ENCODE measurements at places on chromosomes 6 and 20.

DNA sequence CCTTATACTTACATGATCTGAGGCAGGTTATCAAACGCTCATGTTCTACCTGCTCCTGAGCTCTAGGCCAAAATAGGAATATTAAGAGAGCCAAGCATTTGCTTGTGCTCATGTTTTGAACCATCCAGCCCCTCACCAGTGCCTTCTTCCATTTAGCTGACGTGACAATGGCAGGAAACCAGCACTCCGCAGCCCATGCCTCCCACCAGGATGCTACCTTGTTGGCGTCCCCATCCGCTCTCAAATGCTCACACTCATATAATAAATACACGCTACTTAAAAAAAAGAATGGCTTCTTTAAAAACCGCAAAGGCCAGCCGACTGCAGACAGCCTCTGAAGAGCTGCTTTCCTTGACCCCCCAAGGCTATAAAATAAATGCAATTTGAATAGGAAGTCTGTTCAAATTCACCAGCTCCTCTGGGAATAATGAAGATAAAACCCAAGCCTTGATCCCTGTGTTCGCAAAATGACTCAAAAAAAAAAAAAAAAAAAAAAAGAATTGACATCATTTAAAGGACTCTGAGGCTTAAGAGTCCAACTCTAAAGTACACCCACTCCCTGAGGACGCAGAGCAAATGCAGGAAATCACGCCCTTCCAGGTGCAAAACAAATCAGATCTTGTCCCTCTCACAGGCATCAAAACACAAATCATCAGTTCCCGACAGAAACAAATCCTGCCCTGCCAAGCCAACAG, 29.0 kb downstream of the RNASET2 start:
- H3K4me3 ChIP-seq, result no peak overlapping the region
- H3K27me3 ChIP-seq, result no peaks in the 10 kb centered on the region
- H3K4me1 ChIP-seq, result peaks cover 4% of the 10 kb centered on the region
- H3K27ac ChIP-seq, result no peak overlapping the region
- no peak for DNase-seq

- H3K27ac ChIP-seq, result no peak overlapping the region
- H3K4me3 ChIP-seq, result no peak overlapping the region
- no peak for DNase-seq
- no peaks in the 10 kb centered on the region for H3K36me3 ChIP-seq
- H3K4me1 ChIP-seq, result no peaks in the 10 kb centered on the region
- H3K27me3 ChIP-seq, result no peaks in the 10 kb centered on the region
Observed at GRCh38 chr6:61894536-61894935, 391.5 kb downstream of the KHDRBS2 start.

DNA sequence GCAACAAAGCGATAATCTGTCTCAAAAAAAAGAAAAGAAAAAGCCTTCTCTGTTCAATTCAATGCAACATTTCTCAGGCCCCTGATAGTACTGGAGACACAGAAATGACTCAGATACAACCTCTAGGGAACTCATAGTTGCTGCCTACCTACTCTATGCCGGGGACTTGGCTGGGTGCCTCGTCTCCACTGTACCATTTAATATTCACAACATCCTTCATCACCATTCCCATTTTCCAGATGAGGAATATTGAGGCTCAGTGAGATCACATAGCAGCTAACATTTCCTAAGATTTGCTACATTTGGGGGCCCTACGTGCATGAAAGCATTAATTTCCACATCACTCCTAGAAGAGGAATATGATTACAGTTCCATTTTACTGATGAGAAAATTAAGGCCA, 7.5 kb downstream of the NOL4L start:
- DNase-seq, result no peak
- H3K36me3 ChIP-seq, result no peaks in the 10 kb centered on the region
- no peaks in the 10 kb centered on the region for H3K27me3 ChIP-seq
- H3K4me3 ChIP-seq, result no peak overlapping the region
- H3K27ac ChIP-seq, result no peak overlapping the region

- no peaks in the 10 kb centered on the region for H3K36me3 ChIP-seq
- H3K27ac ChIP-seq, result no peak overlapping the region
- no peaks in the 10 kb centered on the region for H3K4me1 ChIP-seq
- DNase-seq, result no peak
- peaks cover 12% of the 10 kb centered on the region for H3K27me3 ChIP-seq
Observed at GRCh38 chr6:139821676-139822223, 447.3 kb upstream of the CITED2 start.

DNA sequence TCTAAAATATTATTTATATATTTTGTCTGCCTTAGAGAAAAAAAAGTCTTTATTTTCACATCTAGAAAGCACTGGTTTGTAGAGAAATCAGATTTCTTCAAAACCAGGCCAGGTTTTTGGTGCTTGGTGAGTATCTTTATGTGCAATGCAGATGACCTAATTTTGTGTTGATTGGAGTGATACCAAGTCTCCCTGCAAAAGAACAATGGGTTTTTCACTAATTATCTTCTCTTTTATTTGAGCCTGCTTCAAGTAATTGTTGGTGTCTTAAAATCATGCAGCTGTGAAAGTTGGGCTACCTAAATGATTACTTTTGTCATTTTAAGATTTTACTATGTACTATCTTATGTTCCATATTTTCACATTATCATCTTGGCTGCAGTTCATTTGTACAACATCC, 874.7 kb downstream of the TFAP2A start:
- H3K27ac ChIP-seq, result no peak overlapping the region
- H3K36me3 ChIP-seq, result no peaks in the 10 kb centered on the region
- H3K4me3 ChIP-seq, result no peak overlapping the region

DNA sequence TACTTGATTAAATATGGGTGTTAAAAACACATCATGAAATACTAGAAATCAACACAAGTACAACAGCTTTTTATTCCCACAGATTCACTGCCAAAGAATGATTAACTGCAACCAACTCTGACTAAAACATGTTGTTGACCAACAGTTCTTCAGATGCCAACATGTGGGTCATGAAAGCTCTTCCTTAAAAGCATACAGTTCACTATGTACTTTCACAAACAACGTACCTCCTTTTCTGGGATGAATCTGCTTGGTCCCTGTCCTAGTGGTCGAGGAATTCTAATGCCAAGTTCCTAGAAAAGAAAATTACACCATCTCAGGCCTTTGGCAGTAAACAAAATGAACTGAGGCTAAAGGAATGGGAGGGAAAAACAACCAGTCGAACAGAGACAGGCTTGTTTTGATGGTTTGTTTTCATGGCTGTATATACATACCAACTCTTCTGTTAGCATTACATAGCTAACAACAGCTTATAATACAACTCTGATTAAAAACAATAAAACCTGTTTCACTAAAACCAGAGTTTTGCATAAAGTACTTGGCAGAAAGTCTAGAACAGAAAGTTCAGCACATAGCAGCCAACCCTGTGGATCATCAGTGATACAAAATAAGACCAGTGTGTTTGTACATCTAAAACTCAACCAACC, 92.5 kb downstream of the SESN1 start:
- peaks cover 28% of the 10 kb centered on the region for H3K4me1 ChIP-seq
- no peak for DNase-seq
- H3K27me3 ChIP-seq, result no peaks in the 10 kb centered on the region
- peaks cover 22% of the 10 kb centered on the region for H3K36me3 ChIP-seq
- H3K27ac ChIP-seq, result no peak overlapping the region

DNA sequence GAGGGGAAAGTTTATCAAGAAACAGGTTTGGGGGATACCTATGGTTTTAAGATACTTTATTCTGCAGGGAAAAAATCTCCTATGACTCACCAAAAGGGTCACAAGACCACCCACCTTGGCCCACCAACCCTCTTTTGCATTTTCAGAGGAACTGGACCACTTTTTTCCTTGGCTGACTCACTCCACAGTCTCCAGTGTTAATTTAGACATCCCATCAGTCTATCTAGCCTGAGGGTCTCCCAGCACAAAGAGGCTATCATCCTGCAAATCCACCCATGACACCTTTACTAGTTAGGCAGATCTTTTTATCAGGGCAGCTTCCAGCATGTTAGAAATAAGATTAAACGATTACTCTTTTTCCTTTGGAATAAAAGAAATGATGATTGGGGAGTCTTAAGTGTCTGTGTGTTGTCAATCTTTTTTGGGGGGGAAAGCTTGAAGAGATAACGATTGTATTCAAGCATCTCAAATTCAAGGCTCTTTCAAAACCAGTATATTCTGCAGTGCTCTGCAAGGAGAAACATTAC, 138.1 kb upstream of the RIN2 start:
- no peaks in the 10 kb centered on the region for H3K36me3 ChIP-seq
- no peak for DNase-seq
- H3K27me3 ChIP-seq, result peaks cover 2% of the 10 kb centered on the region
- no peak overlapping the region for H3K4me3 ChIP-seq
- no peaks in the 10 kb centered on the region for H3K4me1 ChIP-seq
- no peak overlapping the region for H3K27ac ChIP-seq

- H3K27me3 ChIP-seq, result no peaks in the 10 kb centered on the region
- H3K4me3 ChIP-seq, result no peak overlapping the region
- H3K36me3 ChIP-seq, result peaks cover 1% of the 10 kb centered on the region
- H3K27ac ChIP-seq, result no peak overlapping the region
Observed at GRCh38 chr6:169894377-169894960, 143.0 kb downstream of the ERMARD start.

DNA sequence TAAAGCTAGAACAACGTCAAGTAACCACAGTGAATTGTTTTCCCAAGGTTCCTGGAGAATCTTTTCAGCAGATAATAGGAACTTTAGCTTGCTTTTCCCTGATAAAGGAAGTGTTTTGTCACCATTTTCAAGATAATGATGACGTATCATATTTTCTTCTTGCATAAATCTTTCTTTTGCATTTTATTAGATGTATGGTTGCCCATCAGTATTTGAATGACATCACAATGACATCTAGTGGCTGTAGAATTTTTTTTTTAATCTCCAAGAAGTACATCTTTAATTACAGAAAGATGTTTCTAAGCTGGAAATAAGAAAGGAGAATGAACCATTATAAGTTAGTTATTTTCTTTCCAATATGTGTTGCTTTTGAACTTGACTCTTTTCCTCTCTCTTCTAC, 83.0 kb downstream of the CENPW start:
- no peaks in the 10 kb centered on the region for H3K36me3 ChIP-seq
- no peak for DNase-seq
- H3K27ac ChIP-seq, result no peak overlapping the region
- H3K4me1 ChIP-seq, result no peaks in the 10 kb centered on the region
- H3K4me3 ChIP-seq, result no peak overlapping the region
- no peaks in the 10 kb centered on the region for H3K27me3 ChIP-seq

- H3K27ac ChIP-seq, result no peak overlapping the region
- no peak for DNase-seq
- no peaks in the 10 kb centered on the region for H3K36me3 ChIP-seq
- peaks cover 4% of the 10 kb centered on the region for H3K4me1 ChIP-seq
- no peak overlapping the region for H3K4me3 ChIP-seq
Observed at GRCh38 chr6:45552536-45552935, 174.8 kb upstream of the SUPT3H start.

- no peaks in the 10 kb centered on the region for H3K36me3 ChIP-seq
- no peak for DNase-seq
- H3K27me3 ChIP-seq, result no peaks in the 10 kb centered on the region
- peaks cover 3% of the 10 kb centered on the region for H3K4me1 ChIP-seq
- H3K4me3 ChIP-seq, result no peak overlapping the region
Observed at GRCh38 chr6:53526000-53526399, 18.9 kb downstream of the GCLC start.

DNA sequence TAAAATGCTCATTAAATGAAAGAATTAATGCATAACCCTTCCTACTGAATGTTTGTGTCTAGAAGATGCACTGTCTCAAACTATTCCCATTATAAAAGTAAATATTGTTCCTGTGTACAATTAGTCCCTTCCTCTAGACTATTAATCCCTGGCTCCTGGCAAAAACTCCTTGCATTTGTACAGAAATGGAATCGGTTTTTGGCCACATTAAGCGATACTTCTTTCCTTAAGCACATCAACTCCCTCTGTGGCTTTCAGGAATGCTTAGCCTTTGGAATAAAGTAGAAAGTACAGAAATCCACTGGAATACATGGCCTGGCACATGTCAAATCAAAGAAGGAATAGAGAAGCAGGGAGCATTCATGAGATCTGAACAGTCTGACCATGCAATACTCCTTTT, 179.8 kb downstream of the GMPR start:
- H3K27ac ChIP-seq, result no peak overlapping the region
- peaks cover 9% of the 10 kb centered on the region for H3K36me3 ChIP-seq
- no peak for DNase-seq
- H3K27me3 ChIP-seq, result no peaks in the 10 kb centered on the region

- H3K27me3 ChIP-seq, result no peaks in the 10 kb centered on the region
- H3K27ac ChIP-seq, result no peak overlapping the region
- no peak for DNase-seq
- H3K4me1 ChIP-seq, result no peaks in the 10 kb centered on the region
- no peaks in the 10 kb centered on the region for H3K36me3 ChIP-seq
- H3K4me3 ChIP-seq, result no peak overlapping the region
Observed at GRCh38 chr20:9668381-9668780, 154.0 kb downstream of the LAMP5 start.

All from activated naive CD8-positive, alpha-beta T cell treated with anti-CD3 and anti-CD28 coated beads, Interleukin-2, amount 10 ng/mL, durations not matched to agents 7 days and 5 days (primary cell).